Peyer's patch (tissue), 4 donors: ENCODE measurements at places on chromosomes 4 and X.

GRCh38 chr4:151093203-151093602, 6.2 kb upstream of the RPS3A start:
- DNase-seq, result no peak

DNA sequence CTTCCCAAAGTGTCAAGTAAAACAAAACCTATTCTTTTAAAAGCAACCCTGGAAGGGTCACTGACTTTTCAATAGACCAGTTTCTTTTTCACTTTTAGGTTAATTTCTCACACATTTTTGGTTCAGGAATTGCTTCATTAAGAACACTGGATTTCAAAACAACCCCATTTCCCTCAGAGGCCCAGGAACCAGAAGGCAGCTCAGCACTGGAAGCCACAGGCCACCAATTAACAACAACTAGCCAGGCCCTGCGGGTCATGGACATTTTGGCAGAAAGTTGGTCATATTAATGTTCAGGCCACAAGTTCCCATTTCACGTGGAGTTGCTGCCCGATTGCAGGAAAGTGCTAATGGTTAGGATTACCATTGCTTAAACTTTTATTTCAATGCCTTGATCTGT, 39.8 kb downstream of the HAND2 start:
- no peak for DNase-seq

- DNase-seq, result no peak
Measured at GRCh38 chr4:75004755-75005668, 72.1 kb downstream of the PARM1 start.

DNA sequence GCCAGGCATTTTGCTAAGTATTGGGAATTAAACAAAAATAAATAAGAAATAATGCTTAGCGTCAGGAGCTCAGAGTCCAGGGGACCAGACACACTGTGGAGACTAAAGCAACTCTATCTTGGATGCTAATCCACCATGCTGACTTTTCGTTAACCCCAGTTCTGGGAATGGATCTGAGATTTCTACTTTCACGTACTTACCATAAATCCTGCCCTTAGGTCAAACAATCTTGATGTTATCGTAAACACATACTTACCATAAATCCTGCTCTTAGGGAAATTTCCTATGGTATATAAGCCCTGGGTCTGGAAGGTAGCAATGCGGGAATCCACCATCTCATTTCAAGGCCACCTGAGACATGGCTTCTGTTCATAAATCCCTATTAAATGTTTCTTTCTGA, 204.5 kb upstream of the IGFBP7 start:
- no peak for DNase-seq

DNA sequence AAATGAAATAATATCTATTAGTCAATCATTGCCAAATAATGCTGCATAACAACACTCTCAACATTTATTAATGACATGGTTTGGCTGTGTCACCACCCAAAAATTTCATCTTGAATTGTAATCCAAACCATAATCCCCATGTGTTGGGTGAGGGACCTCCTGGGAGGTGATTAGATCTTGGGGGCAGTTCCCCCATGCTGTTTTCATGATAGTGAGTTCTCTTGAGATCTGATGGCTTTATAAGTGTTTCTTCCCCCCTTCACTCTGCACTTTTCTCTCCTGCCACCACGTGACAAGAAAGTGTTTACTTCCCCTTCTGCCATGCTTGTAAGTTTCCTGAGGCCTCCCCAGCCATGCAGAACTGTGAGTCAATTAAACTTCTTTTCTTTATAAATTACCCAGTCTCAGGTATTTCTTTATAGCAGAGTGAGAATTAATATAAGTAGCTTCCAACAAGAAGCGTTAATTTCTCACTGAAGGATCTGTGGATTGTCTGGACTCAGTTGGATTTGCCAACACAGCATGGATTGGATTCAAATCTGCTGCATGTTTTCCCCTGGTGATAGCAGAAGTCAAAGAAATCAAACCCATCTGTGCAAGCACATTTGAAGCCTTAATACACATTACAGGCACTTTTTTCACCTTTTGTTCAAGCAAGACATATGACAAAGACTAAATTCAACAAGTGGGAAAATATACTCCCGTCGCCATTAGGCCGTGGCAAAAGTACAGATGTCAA, 216.6 kb downstream of the PDGFC start:
- no peak for DNase-seq
